Brain microvascular endothelial cell (primary cell): ENCODE measurements at places on chromosomes 13 and 19.

DNA sequence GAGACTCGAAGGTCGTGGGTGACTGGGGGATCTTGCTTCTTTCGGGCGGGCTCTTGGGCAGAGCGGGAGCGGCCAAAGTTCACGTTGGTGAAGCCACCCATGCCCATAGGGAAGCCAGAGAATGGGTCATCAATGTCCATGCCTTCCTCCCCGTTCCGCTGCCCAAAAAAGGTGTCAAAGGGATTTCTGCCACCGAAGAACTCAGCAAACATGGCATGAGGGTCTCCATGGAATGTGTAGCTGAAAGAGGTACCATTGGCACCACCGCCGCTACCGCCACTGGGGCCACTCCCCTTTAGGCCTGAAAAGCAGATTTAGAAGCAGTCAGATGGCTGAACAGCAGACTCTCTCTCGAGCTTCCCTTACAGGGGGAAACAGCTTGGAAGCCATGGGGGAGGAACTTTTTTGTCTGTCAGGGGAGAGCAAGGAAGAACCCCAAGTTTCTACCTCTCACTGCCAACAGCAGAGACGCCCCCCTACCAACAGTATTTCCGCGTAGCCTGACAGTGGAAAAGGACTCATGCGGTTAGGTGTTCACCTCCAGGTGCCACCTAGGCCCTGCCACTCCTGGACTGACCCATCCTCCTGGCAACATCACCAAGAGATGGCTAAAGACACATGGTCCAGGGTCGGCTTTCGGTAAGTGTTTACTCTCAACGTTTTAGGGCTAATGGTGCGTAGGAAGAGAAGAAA, 1.3 kb downstream of the DNAJB1 start:
- DNase-seq, result no peak

GRCh38 chr13:98576200-98576945, 534 bp downstream of the STK24 start:
- DNase-seq, result no peak

GRCh38 chr19:13875824-13876223, 1.1 kb upstream of the NANOS3 start:
- DNase-seq, result no peak

DNA sequence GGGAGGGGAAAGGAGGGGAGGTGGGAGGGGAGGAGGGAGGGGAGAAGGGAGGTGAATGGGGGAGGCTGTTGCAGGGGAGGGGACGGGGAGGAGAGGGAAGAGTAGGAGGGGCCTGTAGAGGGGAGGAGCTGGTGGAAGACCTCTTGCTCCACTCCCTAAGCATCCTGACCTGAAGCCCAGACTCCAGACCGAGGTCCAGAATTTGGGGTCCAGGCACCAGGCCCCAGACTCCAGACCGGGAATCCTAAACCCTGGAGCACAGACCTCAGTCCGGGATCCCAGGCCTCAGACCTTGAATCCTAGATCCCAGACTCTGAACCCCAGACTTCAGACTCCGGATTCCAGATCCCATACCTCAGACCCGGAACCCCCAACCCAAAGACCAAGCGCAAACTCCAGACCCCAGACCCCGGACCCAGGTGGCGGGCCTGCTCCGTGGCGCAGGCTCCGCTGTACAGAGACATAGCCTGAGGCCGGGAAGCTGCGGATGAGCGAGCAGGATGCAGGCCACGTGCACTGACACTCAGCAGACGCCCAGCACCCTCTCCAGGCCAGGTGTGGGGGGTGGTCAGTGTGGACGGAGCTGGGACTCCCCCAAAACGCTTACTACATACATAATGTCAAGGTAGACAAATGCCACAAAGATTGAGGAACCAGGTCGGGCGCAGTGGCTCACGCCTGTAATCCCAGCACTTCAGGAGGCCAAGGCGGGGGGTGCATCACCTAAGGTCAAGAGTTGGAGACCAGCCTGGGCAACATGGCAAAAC, 710 bp upstream of the BTBD2 start:
- peak; percentile 40 for DNase-seq

- DNase-seq, result no peak
Measured at GRCh38 chr13:29676941-29677452, 81.5 kb upstream of the SLC7A1 start.

DNA sequence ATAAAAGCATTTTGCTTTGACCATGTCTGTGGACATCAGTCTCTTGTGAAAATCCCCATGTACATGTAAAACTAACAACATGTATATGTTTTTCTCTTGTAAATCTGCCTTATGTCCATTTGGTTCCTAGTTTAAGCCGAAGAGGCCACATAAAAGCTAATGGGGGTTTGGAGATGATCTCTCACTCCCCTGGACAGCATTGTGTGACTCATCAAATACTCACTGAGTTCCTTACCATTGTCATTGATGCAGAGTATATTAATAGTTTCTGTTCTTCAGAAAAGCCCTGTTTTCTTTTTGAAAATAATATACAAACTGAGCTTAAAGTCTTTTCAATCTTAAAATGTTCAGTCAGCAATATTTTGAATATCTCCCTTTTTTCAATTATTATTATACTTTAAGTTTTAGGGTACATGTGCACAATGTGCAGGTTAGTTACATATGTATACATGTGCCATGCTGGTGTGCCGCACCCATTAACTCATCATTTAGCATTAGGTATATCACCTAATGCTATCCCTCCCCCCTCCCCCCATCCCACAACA, 536.7 kb upstream of the HTR2A start:
- DNase-seq, result peak; percentile 13

DNA sequence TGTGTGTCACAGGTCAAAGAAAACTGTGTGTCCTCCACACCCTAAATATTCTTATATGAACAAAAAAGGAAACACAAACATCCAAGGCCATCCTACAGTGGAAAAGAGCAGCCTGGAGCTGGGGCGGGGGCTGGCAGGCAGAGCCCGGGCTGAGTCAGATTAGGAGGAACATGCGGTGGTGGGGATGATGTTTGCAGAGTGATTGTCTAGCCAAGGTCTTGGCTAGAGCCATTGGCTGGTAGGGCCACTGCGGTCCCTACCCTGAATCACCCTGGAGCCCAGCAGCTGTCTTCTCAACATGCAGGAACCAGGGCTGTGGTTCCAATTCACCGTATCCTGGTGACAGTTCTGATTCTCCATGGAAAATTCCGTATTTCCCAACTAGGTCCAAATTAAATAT, 439.5 kb downstream of the FGF9 start:
- no peak for DNase-seq

DNA sequence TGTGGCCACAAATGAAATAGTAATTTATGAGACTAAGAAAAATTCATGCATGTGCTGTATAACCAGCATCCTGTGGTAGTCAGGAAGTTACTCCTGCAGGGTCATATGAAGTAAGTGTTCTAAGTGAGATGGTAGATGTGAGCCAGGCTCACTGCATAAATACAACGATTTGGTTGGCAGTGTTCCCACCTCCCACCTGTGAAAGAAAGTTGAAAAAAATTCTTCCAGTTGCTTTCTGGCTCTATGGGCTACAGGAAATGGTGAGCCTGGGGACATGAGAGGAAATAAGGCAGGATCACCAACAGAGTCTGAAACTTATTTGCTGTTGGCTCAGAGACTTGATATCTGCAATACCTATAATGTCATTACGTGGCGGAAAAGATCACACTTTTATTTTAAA, 301.7 kb upstream of the SPRY2 start:
- DNase-seq, result no peak

DNA sequence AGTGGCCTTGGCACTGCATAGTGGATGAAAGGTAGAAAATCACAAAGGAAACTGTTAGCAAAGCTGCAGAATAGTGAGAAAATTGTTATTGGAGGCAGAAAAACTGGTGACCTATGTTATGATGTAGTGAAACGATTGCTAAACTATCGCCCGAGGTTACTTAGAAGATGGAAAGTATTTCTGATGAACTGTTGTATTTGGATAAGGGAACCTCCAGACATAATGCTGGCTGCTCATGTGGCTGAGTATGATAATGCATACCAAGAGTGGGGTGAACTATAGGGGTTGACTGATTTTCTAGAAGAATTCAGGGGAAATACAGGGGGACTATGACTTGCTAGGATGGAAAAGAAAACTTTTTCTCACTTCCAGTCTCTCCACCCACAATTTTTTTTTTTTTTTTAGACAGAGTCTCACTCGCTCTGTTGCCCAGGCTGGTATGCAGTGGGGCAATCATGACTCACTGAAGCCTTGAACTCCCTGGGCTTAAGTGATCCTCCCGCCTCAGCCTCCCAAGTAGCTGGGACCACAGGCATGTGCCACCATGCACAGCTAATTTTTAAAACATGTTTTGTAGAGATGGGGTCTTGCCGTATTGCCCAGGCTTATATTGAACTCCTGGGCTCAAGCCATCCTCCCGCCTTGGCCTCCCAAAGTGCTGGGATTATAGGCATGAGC, 4.4 kb upstream of the EID2 start:
- no peak for DNase-seq

- DNase-seq, result no peak
Measured at GRCh38 chr13:87120476-87120875, 550.7 kb upstream of the SLITRK5 start.

GRCh38 chr19:49155820-49156346, 687 bp upstream of the HRC start:
- DNase-seq, result no peak

GRCh38 chr13:106986033-106986484, 418.1 kb upstream of the ARGLU1 start:
- peak; percentile 1 for DNase-seq

DNA sequence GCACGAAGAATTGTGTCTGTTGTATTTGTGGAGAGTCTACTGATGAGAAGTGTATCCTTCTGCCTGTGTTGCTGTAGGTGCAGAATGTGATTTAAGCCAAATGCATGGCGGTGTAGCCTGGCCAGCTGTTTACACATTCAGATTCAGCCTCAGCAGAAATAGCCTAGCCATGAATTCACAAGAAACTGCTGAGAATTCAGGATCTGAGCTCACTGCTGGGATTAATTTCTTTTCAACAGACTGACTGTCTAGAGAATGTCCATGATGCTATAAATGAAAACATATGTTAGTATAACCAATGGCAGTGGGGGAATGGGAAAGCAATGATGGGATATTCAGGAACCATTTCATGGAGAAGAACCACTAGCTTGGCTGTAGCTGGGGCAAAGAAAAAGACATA, 77.4 kb upstream of the RNF113B start:
- no peak for DNase-seq

DNA sequence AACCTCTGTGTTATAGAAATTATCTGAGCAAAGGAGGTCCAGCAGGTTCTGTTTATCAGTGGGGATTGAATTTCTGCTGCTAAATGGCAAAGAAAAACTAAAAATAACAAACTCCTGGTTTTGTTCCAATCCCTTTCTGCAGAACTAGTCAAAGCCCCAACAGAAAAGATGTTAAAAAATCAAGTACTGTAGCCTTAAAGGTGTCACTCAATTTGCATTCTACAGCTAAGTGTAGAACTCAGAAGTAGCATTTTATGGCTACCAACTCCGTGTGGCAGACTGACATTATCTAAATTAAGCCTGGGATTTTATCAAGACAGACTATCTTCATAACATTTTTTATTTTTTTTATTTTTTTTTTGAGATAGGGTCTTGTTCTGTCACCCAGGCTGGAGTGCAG, 91.5 kb upstream of the SLC15A1 start:
- no peak for DNase-seq

GRCh38 chr13:39049274-39049673, 11.0 kb downstream of the NHLRC3 start:
- DNase-seq, result no peak

DNA sequence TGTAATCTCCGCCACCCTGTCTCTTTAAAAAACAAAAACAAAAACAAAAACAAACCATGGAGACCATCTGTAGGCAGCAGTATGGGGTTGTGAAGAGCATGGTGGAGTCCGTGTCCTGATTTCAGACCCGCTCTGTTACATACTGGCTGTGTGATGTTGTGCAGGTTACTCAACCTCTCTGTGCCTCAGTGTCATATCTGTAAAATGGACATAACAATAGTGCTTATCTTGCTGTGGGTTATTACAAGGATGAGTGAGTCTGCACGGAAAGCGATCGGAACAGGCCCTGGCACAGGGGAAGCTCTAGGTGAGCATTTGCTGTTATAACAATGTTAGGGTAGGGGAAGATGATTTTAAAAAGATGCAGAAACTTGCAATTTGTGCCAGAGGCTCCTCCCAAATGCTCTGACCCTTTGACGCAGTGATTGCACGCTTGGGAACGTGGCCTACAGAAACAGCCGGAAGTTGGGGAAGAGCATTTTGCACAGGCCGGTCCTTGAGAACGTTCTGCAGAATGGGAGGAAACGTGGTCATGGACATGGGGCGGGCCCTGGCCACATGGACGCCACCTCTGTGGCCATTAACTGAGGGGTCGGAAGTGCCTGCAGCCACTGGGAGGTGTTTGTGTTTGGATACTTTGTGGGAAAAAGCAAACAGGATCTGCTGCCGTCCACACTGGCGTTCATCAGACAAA, 15.7 kb upstream of the SELENOW start:
- DNase-seq, result no peak

DNA sequence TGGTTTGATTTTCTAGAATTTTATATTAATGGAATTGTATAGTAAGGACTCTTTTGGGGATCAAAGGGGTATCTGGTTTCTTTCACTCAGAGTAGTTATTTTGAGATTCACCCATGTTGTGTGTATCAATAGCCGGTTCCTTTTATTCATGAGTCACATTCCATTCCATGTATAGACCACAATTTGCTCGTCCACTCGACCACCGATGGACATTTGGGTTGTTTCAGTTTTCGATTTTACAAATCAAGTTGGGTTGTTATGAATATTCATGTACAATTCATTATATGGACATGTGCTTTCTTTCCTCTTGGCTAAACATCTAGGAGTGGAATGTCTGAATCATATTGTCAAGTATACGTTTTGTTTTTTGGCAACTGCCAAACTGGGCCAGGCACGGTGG, 9.6 kb upstream of the EMP3 start:
- DNase-seq, result no peak

DNA sequence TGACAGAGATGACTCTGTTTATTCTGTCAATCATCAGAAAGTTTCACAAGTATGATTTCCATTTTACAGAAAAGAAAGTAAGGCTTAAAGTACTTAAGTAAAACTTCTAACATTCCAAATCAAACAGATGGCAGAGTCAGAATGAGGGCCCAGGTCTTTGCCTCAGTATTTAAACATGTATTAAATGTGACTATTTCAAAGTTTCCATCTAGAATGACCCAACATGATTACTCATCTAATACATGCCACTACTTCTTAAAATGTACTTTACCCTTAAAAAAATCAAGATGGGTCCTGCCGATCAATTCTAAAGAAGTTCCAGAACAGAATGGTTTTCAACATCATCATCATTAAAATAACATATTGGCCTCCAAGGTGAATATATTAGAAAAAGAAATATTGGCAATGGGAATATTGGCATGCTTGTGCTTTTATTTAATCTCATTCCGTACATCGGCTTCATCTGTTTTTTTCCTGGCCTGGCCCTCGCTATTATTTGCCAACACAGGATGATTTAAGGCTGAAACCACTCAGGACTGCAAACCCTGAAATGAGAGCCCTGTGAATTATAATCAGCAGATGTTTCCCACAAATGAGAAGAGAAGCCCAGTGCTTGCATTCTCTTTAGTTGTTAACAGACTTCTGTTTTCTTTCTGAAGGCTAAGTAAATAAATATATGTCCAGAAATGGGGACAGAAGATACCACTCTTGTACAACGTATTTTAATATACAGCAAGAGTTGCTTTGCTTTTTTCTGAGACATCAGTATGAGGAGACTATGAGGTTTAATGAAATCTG, 340.0 kb downstream of the DNAJC15 start:
- DNase-seq, result no peak
